ENCODE measurements at places on chromosomes 5 and 9.

- DNase-seq = peak; percentile 47
Observed at GRCh38 chr5:135829681-135830383, 4.6 kb upstream of the SLC25A48 start.

GRCh38 chr5:6752236-6752635, 39.0 kb downstream of the TENT4A start:
- no peak for DNase-seq

DNA sequence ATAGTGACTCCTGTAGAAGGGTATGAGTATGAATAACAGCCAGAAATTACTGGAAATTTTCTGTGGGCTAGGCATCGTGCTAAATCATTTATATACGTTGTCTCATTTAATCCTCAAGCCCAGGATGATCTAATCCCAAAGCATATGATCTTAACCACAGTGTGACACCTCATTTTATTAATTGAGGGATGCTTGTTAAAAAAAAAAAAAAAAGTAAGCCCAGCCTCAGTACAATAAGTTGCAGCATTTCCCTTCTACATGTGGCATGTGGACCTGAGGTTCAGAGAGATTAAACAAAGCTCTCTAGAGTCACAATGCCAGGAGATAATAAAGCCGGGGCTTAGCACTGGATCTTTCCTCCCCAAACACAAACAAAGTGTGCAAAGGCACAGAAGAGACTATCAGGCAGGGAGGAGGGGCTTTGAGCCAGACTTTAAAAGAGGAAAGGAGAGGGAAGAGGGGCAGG, 49.5 kb downstream of the KLF4 start:
- DNase-seq = peak; percentile 93

DNA sequence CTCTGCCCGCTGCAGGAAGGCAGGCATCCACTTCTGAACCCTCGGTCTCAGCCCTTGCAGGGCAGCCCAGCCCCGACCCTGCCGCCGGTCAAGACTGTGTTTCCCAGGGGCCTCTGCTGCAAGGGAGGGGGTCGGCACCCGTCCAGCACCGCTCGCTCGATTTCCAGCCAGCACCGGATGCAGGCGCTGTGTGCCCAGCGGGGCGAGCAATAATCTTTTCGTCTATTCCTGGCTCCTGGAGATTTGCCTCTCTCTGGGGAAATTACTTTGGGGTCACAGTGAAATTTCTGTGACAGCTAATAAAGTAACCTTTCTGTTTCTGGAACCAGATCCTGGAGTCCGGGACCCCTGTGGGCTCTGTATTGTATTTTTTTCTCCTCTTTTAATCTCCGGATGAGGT, 155.3 kb downstream of the COL23A1 start:
- DNase-seq = no peak

DNA sequence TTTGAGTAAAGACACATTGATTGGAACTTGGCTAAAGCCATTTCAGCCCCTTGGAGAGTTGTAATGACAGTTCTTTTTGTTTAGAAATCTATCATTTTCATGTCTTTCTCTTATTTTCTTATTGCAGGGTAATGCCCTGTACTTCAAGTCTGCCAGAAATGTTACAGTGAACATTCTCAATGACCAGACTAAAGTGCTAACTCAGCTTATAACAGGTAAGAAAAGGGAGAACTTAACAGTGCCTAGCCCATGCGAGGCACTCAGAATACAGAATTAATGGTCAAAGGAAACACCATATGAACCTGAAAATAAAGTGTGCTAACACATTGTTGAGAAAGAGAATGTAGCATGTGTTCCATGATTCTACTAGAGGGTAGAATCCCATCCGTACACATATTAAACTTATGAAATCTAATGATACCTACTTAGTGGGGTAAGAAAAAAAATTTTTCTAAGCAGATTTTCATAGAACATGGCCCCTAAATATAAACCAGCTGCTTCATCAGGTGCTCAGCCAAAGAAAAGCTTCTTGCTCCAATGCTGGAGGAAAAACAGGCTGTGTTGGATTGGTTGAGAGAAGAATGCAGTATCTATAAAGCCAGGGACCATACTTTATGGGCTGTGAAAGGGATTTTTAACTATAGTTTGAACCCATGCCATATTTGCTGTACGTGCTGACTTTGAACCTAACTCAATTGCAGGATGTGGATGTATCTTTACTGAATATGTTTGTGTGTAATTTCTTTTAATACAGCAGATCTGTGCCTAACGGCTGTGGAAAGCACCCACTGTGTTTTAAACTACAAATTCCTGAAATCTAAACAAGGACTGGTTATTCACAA, 260.8 kb upstream of the PPP1R2B start:
- DNase-seq = no peak

- DNase-seq = no peak
Observed at GRCh38 chr5:141617682-141618029, 1.1 kb downstream of the DIAPH1 start.

- DNase-seq = peak; percentile 70
Observed at GRCh38 chr9:136847088-136847825, 2.0 kb upstream of the PHPT1 start.

DNA sequence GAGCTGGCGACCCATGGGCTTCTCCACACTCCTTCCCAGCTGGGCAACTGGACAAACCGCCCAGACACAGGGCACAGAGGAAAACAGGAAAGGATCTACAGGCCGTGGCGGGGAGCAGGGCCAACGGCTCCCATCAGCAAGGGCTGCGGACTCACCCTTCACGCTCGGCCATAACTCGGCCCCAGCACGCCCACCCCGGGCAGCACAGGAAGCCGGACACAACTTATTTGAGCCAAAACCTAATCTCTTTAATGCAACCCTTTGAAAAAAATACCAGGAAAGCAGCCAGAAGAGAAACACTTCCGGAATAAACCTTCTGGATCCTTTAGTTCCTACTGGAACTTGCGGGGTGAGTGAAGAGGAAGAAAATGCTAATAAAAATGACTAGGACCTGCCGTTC, 59.9 kb downstream of the VAV2 start:
- DNase-seq = no peak

- no peak for DNase-seq
Observed at GRCh38 chr5:135599421-135600151, 20.8 kb upstream of the CXCL14 start.

GRCh38 chr9:108703429-108703828, 152.4 kb downstream of the ACTL7B start:
- DNase-seq = no peak

DNA sequence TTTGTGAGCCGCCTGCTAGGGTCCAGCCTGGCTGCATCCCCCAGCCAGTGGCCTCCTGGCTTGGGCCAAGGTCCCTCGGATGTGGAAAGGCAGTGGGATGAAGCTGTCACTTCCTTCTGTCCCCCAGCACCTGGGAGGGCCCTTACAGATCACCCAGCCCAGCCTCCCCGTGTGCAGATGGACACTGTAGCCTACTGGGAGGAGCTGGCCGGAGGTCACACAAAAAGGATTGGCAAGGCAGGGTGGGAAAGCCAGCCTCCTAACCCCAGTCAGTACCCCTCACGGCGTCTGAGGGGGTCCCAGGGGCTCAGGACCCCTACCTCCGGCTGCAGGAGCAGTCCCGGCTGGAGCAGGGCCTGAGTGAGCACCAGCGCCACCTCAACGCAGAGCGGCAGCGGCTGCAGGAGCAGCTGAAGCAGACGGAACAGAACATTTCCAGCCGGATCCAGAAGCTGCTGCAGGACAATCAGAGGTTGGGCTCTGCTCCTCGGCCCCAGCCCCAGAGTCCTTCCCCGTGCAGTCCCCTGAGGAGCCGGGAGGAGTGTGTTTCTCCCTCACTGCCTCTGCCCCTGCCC, 28.3 kb downstream of the LRSAM1 start:
- DNase-seq = no peak

- no peak for DNase-seq
Observed at GRCh38 chr5:10173716-10174115, 76.0 kb downstream of the ATPSCKMT start.

DNA sequence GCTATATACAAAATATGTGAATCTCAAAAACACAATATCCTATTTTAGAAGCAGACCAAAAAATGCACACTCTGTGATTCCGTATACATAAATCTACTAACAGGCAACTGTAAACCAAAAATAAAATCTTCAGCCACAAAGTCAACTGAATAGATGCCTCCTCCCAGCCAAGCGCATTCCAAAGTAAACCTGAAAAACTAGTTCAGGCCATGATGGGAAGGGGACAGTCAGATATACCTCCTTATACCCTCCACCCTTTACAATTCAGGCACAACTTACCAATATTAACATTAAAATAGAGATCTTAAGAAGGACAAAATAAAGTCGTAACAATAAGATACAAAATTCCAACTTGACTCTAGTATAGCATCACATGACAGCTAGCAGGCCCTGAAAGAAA, 1604.5 kb upstream of the NUDT12 start:
- DNase-seq = no peak

DNA sequence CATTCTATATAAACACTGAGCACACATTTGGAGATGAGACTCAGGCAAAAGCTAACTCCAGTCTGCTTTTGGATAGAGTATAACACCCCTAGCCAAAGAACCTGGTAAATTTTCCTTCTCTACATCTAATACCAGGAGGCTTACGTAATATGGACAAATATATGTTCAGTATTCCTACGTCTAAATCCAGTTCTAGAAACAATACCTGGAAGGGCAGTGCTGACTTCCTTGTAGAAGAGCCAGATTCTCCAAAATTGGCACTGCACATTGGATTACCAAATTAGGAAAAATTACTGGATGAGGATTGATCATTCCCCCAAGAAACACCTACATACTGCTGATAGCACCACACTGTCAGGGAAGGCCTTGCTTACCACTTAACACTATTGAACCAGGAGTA, 247.4 kb downstream of the SAXO1 start:
- DNase-seq = no peak

DNA sequence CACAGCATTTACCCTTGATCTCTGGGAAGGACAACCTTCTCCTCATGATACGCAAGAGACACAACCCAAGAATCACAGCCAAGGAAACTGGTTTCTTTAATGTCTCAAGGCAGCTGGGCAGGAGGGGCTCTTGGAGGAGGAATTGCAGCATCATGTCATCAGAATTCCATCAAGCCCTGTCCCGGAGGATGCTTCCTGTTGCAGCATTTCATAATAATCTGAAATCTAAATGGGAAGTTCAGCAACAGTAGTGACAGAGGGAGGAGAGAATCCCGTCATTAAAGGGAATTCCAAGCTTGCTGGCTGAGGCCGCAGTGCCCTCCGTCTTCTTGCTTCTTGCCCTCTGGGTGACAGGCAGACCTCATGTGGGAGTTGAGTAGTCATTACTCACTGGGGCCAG, 192.7 kb downstream of the TENT4A start:
- DNase-seq = no peak

GRCh38 chr5:140883927-140884697, 2.2 kb downstream of the PCDHA13 start:
- no peak for DNase-seq

DNA sequence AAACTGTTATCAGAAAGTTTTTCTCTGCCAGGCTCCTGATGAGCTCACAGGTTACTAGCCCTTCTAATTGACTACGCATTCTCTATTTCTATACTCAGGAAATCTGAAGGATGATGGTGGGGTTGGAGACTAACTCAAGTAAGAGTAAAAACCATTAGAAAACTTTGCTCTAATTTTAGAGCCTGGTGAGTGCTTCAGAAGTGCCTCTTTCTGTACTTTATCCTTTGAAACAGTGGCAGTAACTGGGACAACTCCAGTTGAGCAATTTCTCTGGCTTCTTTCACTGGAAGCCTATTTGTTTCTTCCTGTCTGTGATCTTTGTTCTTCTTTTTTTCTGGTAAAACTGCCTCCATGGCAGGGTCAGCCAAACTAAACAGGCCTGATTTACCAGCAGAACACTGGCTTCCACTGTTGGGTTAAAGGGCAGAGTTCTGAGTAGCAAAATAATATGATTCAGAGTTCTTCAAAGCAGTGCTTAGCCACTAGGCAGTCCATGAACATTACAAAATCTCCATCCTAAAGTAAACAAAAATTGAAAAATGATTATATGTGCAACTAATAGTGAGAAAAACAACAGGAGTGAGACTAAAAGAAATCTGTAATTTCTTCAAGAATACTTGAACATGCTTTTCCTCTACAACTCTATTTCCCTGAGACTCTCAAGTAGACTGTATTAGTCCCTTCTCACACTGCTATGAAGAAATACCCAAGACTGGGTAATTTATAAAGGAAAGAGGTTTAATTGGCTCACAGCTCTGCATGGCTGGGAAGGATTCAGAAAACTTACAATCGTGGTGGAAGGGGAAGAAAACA, 79.8 kb downstream of the MROH2B start:
- DNase-seq = no peak

DNA sequence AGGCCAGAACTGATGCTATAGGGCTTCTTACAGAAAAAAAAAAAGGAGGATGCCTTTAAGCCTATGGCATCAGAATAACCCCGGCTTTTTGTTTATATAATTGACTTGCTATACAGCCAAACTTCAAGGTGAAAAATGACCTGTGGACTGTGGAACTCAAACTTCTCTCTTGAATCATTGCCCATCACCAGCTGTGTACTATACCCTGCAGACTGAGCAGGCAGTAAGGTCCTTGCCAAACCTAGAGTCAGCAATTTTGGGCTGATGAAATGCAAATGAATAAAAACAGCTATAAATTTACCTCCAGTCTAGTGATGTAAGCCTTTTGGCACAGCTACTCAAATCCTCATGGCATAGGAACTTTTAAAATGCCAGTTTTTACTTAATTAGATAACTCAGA, 44.5 kb upstream of the PPP3R2 start:
- DNase-seq = peak; percentile 14

GRCh38 chr5:135998889-135999288, 29.9 kb upstream of the TGFBI start:
- DNase-seq = no peak

- no peak for DNase-seq
Observed at GRCh38 chr9:132591244-132591643, 8.8 kb downstream of the BARHL1 start.

DNA sequence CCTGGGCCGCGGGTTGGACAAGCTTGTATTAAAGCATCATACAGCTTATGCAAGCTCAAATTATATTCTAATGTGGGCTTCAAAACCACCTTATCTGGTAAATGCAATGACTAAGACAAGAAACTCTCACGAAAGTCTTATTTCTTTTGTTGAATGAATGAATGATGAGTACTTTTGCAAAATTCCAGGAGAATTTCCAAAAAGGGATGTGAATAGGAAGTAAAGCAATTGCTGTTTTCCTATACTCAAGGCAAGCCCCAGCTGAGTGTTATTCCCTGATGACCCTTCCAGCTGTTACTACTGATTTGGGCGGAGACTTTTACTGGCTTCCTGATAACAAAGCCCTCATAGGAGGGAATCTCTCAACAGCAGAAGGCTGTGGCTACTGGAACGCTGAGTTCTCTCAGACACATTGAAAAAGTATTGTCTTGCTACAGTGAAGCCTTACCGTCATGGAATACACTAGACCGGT, 162.8 kb downstream of the SREK1 start:
- no peak for DNase-seq

DNA sequence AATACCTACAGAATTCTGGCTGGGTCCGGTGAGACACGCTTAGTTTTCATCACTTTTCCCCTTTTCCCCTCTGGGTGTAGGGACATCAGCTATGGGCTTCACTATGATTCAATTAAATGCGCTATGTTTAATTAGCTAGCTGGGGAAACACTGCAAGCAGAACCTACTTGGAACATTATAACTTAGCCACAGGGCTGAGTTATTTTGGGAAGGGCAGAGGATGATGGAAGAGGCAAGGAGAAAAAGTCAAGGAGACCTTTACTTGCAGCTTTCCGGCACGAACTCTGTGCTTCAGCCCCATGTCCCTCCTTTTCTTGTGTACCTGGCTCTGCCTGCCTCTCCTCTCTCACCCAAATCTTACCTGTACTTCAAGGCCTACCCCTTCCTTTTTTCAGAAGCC, 62.8 kb downstream of the KIF4B start:
- DNase-seq = no peak
